Activated CD8-positive, alpha-beta T cell treated with anti-CD3 and anti-CD28 coated beads for 36 hours (primary cell): ENCODE measurements at places on chromosomes 16 and 17. TPM values are rescaled to one million over a fixed set of nuclear protein-coding genes. Genes with fewer than 3 reads are reported as not detected.

DNA sequence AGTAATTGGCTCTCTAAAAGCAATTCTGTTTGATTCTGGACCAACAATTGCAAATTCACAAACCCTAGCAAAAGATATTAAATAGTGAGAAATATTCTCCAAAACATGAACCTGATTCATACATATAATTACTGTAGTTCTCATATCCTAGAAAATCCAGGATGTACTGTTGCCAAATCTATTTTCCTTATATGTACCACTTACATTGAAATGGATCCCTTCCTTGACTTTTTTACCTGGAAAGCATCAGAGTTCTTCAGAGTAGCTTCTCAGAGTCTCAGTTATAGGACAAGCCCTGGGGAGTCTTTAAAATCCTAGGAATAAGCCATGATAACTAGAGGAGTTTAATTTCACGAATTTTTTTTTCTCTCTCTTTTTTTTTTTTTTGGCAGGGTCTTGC is 16.7 kb downstream of the TMEM92 start:
- H3K27me3 ChIP-seq: peaks cover 22% of the 10 kb centered on the region
- H3K4me3 ChIP-seq: no peak overlapping the region
- H3K36me3 ChIP-seq: no peaks in the 10 kb centered on the region
- no peak for DNase-seq
- H3K27ac ChIP-seq: no peak overlapping the region

The SMIM36 gene
- total RNA-seq: not detected

The TEX14 gene
- 0.23 TPM for total RNA-seq

GRCh38 chr16:72120026-72120425 is 26.4 kb downstream of the DHX38 start:
- H3K27ac ChIP-seq: no peak overlapping the region
- H3K4me3 ChIP-seq: no peak overlapping the region
- no peaks in the 10 kb centered on the region for H3K27me3 ChIP-seq
- no peaks in the 10 kb centered on the region for H3K36me3 ChIP-seq

The POLR3K gene
- 51.3 TPM for total RNA-seq

The ATP5PD gene
- 177 TPM for total RNA-seq

The KCNG4 gene
- total RNA-seq: not detected
